ENCODE measurements at places on chromosomes 5 and 9.

- no peak for DNase-seq
Measured at GRCh38 chr5:138986186-138986800, 111.2 kb upstream of the LRRTM2 start.

DNA sequence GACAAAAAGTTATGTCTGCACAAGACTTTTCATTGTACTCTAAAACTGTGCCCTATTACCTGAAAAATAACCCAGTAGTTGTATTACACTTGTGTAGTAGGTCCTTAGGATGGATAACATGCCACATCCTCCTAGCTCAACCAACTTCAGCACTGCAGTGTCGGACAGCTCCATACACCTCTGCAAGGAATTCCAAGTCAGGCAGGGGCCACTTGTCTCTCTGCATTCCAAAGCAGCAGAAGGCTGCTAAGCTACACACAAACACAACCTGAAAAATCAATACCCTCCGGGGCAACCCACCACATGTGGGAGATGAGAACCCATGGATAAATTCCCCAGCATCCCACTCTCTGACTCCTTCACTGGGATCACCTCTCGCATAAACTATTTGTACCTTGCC, 50.2 kb downstream of the MED10 start:
- no peak for DNase-seq

GRCh38 chr5:74995926-74996325, 56.4 kb downstream of the GCNT4 start:
- DNase-seq: no peak

DNA sequence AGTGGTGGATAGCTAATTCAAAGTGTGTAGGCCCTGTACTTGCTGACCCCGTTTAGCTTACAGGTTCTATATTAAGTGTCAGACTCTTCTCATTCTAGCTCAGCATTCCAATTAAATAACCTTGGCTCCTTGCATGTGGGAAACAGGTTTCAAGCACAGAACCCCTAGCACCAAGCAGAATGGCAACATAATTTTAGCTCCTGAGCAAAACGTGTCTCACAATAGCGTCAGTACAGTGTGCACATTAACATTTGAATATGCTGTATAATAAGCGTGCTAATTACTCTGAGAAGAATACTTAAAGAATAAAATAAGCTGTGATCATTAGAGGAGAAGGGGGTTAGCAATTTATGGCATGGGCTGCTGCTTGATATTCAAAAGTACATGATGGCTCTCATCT, 21.0 kb upstream of the ANP32B start:
- DNase-seq: no peak

- DNase-seq: no peak
Measured at GRCh38 chr9:69970001-69970533, 73.6 kb upstream of the MAMDC2 start.

GRCh38 chr5:67350618-67351201, 154.1 kb upstream of the CD180 start:
- peak; percentile 33 for DNase-seq

DNA sequence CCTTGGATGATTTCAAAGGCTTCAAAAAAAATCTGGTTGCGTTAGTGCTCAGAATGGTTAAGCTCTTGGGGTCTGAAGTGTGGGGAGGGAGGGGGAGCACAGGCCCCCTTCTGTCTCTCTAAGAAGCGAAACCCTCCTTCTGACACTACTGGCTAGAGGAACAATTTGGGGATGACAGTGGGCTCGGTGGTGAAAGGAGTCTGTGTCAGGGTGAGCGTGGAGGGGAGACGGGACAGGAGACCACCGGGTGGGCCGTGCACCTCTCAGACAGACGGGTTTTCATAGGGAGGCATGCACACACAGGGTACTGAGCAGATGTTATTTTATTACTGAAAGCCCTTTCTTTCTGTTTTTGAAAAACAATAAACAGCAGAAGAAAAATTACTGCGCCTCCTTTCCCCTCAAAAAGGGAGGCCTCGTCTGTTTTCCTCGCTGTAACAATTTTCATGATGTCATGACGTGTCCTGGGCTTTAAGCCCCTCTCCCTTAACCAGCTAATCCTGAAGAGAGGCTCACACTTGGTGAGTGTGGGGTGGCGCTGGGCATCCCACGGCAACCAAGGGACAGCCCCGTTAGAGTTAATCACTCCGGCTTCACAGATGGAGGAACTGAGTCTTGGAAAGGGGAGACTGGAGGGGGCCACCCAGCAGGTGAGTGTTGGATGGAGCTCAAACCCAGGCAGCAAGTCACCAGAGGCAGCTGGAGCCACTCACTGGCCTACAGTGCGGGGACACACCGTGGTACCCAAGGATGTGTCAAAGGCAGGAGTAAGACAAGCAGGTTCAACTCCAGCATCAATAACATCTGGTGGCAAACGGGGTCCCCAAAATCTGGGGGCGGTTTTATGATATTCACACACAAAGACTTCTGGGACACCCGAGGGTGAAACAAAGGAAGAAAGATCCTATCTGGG, 53.4 kb downstream of the PTCH1 start:
- DNase-seq: no peak

GRCh38 chr5:139710319-139711066, 62.3 kb downstream of the CXXC5 start:
- DNase-seq: peak; percentile 23

GRCh38 chr9:124297551-124297901, 39.8 kb downstream of the NEK6 start:
- no peak for DNase-seq

- DNase-seq: no peak
Measured at GRCh38 chr5:53469946-53470687, 10.3 kb upstream of the FST start.

GRCh38 chr5:56422076-56422762, 189.1 kb upstream of the ANKRD55 start:
- DNase-seq: no peak

- DNase-seq: no peak
Measured at GRCh38 chr9:134768709-134769351, 111.8 kb upstream of the FCN2 start.

DNA sequence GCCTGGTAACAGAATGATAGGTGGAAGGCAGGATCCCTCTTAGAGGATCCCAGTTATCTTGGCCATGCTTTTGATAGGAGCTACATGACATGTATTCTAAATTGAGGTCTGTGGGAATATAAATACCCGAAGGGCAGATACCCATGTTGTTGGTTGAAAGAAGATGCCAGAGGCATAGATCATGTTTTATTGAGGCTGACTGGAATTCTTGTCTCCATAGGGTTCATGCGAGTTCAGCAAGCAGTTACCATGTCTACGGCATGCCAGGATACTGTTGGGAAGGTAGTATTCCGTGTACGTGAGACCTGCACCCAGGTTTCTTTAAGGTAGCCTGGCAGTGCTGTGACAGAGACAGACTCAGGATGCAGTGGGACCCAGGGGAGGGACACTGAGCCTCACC, 230.7 kb downstream of the NR3C1 start:
- no peak for DNase-seq

DNA sequence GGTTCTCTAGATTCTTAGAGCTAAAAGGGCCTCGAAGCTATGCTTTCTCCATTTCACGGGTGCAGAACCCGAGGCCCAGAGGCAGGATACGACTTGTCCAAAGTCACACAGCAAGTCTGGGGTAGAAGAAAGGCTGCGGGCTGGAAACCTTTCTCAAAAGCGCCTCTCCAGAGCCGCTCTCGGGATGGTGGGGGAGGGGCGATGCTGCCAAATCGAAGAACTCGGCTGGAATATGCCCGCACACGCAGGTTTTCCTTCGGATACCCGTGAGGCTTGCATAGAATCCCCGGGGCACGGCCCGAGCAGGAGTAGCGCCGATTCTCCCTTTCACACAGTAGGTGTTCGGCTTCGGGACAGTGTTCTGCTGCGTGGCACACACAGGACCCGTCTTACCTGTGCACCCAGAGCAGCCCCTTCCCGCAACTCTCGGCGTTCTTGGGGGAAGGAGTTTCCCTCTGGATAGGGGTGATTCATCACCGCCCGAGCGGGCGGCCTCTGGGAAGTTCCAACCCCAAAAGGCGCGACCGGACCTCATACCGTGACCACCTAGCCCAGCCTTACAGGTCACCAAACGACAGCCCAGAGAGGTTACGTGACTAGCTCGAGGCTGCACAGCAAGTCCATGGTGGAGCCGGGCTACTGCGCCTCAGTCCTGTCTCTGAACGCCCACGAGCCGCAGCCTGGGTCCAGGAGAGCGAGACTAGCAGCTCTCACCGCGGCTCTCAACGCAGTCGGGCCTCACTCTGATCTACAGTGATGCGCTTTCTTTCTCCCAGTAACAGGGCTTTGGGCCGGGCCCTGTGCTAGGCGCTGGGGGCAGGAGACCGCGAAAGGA, 4.1 kb downstream of the PAX5 start:
- no peak for DNase-seq

GRCh38 chr9:27474305-27474704, 49.8 kb upstream of the IFNK start:
- no peak for DNase-seq

DNA sequence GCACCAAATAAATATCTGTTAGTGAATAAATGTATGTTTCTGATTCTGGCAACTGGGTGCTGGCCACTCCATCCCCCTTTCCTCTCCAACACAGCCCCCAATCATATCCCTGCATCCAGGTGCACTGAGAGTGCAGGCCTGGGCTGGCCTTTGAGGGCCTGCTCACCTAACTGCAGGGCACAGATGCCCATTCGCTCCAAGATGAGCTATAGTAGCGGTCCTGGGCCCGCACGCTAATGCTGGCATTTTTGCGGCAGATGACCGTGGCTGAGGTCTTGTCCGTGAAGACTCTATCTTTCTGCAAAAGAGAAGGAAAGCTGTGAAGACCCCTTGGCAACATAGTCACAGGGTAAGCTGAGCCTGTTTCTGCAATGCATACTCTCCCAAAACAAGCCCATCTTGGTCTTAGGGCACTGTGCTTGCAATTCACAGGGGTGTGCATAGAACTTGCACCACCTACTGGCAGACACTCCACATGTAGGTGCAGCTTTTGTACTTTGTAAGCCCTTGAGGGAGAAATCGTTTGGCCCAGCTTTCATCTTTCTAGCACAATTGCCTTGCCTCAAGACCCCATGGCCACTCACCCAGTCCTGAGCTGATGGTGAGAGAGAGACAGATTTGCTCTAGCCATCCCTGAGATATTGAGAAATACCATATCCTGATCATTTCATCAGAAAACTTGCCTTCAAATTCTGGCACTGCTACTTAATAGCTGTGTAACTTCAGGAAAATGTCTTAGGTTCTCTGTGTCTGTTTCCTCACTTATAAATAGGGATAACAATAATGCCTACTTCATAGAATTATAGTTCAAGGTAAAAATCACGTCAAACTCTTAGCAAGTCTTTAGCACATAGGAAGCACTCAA, 13.5 kb downstream of the IL12B start:
- DNase-seq: no peak

- no peak for DNase-seq
Measured at GRCh38 chr5:57717555-57717954, 234.9 kb upstream of the ACTBL2 start.

GRCh38 chr9:69389437-69389995, 64.5 kb downstream of the ENTREP1 start:
- DNase-seq: no peak

- DNase-seq: no peak
Measured at GRCh38 chr9:77712533-77713130, 64.5 kb upstream of the GNA14 start.

DNA sequence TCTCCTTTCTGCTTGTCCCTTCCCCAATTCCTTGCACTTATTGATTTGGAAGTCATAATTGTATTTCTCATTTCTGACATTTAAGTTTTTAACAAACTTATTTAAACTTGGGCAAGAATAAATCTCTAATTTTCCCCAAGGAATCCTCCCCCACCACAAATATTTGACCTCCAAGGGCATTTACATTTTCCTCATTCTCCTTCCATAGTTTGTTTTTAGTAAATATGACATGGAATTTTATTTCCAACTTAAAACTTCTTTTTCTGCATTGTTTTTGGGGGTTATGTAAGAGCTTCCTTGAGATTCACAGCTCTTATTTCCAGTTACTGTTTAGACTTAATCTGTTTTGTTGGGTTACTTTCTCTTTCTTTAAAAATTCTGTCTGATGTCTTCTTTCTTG, 64.9 kb downstream of the ZNF618 start:
- no peak for DNase-seq

- DNase-seq: no peak
Measured at GRCh38 chr9:73125651-73126050, 26.0 kb upstream of the ANXA1 start.

GRCh38 chr5:65483546-65484346, 2.0 kb upstream of the ADAMTS6 start:
- peak; percentile 32 for DNase-seq

DNA sequence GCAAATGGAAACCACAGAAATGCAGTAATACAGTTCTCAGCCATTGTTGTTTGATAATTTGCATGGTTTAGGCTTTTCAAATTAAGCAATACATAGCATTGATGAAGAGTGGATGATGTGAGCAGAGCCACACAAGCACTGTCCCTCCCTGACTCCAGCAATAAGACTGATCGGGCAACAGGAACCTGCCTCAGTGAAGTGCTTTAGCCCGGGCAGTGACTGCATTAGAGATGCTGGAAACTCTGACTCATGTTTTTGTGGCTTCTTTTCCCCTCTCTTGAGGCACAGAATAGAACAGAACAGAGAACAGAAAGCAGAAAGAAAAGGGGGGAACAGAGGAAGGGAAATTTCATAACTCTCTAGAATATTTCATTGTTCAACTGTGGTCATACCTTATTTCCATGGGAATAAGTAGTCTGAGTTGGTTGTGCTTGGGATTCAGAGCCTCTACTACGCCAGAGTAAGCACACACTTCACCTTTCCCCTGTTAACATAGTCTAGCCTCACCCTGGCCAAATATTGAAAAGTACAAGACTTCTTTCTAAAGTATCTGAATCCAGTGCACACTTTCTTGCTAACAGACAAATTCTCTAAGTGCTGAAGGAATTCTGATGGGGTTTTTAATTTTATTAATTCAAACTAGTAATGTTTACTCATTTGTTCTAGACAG, 164.8 kb upstream of the VCAN start:
- DNase-seq: no peak

DNA sequence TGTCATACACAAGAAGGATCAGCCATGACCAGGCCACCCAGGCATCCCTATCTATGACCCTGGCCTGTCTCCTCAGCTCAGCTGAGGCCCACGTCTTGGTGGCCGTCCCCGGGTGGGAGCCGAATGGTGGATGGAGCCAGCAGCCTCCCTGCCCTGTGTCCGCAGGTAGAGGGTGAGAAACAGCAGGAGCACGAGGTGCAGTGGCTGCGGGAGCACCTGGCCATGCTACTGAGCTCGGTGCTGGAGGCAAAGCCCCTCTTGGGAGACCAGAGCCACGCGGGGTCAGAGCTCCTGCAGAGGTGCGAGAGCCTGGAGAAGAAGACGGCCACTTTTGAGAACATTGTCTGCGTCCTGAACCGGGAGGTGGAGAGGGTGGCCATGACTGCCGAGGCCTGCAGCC, 24.5 kb downstream of the FBXW5 start:
- no peak for DNase-seq
